ENCODE measurements at places on chromosomes 3 and 15.

DNA sequence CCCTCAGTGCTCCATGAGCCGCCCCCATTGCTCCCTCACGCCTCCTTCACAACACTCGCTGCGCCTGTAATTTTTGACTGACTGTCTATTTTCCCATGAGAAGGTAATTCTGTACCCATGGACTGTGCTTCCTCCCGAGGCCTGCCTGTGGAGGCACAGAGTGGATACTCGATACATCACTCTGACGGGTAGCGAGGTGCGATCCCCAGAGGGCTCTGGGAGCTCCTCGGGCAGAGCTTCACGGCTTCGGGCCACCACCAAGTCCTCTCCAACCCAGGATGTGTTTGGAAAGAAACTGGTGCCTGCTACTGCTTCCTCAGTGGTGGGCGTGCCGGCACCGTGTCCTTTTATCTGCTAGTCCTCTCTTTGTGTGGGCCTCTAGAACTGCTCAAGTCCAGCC lies 108.6 kb upstream of the DLG1 start:
- no peak for DNase-seq

DNA sequence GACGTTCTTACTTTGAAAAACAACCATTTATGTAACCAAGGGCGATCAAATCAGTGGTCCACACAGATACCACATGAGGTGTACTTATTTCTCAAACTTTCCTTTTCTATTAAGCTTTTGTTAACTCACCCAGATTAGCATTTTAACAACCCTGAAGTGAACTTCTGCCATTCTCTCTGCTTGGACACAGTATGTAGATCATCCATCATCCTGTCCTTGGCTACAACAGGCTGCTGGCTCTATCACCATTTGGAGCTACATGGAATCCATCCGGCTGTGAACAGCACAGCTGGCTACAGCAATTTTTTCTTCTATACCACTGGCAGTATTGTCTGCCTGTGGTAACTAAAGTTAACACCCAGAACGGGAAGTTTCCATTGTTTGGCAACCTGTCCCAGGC lies 4.4 kb downstream of the SEMA6D start:
- no peak for DNase-seq

DNA sequence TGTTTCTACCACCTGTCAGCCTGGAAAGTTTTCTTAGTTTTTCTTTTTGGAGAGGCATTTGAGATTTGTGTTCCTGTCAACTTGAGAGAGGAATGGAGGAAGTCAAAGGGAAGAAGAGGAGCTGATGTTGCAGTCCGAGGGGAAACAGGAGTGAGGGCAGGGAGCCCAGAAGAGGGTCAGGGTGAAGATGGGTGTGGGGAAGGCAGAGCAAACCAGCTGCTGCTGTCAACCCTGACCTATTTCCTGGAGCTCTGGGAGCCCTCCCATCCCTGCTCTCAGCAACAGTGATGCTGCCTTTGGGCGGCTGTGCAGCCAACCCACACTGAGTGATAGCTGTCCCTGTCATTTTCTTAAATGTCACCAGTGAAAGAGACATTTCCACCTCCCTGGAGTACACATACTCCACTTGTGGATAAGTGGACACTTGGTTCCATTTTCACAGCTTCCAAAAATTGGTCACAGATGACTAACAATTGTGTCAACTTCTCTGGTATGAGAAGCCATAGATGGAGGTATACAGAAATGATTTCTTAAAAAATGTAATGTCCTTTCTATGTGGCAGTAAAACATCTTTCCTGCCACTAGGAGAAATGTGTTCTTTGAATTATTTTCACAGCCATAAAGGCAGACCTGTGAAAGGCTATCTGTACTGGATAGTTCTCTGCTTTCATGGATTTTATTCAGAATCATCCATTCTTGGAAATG lies 556.3 kb upstream of the TBL1XR1 start:
- DNase-seq: no peak

DNA sequence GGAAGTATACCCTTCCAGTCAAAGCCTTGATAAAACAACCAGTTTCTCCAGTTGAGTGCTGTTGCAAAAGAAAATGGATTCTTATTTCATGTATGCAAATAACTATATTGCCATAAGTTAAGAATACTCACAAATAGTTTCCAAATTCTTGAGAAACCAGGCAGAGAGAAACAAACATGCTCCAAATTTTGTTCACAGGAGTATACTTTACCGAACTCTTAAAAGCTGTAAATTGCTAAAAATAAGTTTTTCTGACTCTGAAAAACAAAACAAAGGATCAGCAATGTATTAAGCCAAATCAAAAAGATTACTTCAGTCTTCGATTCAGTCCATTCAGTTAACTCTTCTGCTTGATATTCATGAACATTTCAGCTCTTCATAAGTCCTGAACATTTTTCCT lies 646.5 kb downstream of the MCTP2 start:
- no peak for DNase-seq

DNA sequence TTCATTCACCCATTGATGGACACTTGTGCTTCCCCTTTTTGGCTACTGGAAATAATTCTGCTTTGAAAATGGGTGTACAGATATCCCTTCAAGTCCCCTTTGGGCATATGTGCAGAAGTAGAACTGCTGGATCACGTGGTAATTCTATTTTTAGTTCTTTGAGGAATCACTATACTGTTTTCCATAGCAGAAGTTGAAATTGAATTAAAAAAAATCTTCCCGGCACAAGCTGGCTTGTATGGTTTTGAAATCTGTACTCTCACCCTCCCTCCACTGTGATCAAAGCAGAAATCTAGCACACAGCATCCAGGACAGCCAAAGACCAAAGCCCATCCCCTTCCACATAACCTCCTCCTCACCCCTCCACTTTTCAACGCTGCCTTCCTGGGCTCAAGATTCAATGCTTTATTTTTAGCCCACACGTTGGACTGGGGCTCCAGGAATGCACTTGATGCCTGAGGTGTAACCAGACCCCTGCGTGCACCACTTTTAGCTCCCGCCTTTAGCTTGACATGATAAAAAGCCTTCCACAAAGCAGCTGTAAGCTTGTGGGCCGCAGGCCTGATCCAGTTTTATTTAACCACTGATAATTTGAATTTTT lies 29.9 kb downstream of the TMEM40 start:
- DNase-seq: no peak

DNA sequence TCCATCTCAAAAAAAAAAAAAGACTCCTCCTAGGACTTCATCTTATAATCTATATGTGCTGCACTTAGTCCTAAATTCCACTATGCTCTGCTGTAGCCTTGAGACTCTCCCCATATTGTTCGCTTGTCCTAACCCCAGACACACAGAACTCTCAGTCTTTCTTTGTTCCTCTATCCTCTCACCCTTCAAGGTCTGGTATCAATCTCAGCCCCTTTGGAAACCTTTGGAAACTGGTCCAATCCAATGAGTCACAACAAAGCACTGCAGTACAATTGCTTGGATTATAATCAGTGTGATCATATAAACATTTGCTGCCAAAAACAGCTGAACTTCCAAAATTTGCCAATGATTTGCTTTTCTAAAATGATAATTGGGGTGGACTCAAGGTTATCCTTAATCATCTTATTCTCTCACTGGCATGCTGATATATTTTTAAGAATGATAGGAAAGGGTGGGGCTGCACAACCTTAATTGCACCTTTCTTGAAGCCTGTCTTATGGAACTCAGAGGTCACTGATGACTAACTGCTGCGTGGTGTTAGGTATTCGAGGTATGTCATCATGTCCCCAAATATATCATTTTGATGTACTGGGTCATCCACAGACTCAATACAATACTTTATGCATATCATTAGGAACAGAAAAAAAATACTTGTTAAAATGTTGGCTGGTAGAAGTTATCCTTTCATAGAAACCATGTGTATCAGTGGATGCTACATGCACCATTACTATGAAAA lies 756.7 kb downstream of the NR2F2 start:
- no peak for DNase-seq

DNA sequence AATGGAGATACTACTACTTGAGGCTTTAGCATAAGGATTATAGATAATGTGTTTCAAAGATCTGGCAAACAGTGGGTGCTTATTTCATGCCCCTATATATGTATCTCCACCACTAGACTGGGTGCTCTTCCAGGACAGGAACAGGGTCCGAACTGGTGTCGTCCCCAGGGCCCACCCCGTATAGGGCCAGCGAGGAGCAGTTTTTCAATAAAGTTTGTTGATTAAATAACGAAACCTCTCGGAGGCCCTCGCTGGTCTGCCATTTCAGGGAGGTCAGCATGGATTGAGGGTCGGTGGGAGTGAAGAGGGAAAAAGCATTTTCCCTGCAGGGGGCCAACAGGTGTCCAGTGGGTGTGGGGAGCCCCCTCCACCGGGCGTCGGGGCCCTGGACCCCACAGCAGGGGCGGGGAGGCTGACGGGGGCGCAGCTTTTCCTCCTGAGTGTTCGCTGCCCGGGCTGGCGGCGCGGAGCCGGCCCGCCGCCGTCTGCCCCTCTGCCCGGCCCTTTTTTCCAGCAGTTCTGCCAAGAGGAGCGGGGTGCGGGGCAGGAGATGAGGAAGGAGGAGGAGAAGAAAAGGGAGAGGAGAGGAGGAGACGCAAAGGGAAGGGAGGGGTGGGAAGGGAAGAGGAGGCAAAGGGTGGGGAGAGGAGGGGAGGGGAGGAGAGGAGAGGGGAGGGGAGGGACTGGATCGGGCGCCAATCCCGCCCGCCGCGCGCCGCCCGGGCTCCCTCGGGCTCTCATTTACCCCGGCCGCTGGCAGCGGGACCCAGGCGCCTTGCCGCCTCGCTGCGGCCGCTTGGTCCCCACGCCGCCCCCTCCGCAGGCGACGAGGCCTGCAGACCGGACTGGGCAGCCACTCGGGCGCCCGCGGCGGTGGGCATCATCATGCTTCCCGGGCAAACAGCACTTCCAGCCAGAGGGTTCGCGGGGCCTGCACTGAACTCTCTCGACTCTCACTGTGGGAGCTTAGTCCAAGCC lies 66.3 kb downstream of the ISG20 start:
- DNase-seq: no peak

DNA sequence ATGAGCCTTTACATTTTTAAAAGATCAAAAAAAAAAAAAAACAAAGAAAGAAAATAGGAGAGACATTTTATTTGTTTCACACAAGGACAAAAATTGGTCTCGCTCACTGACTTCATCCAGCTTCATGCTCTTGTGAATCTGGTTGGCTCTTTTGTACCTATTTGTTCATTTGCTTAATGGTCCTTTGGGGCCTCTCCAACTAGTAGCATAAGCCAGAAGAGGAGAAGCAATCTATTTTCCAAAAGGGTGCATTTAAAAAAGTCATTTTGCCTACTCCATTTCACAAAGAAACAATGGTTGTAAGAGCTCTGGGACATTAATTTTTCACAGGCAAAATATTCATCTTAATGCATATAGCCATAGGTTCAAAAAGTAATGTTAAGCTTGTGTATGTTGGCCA lies 168.3 kb upstream of the ADAMTS9 start:
- DNase-seq: no peak

DNA sequence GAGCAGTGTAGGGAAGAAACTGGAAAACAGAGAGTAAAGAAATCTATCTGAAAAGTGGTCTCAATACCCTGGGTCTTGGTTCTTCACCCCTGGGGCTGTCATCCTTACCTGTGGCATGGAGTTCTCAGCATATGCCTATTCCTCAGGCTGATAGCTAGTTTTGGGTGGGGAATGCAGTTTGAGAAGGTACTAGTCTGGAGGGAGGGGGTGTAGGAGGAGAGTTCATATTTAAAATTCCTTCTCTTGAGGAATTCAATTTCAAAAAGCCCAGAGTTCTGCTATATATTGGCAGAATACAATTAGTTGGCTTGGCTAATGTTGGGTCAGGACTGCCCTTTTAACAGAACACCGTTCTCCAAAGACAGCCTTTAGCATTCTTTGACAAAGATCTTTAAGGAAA lies 82.9 kb upstream of the NPHP3 start:
- DNase-seq: no peak

Measured in RPMI8226 (cell line).